Osteocyte (in vitro differentiated cells): ENCODE measurements at places on chromosomes 16 and 17. TPM values are rescaled to one million over a fixed set of nuclear protein-coding genes. Genes with fewer than 3 reads are reported as not detected.
A peak's percentile ranks its signal among the peaks of the same experiment; 100 is the strongest.

DNA sequence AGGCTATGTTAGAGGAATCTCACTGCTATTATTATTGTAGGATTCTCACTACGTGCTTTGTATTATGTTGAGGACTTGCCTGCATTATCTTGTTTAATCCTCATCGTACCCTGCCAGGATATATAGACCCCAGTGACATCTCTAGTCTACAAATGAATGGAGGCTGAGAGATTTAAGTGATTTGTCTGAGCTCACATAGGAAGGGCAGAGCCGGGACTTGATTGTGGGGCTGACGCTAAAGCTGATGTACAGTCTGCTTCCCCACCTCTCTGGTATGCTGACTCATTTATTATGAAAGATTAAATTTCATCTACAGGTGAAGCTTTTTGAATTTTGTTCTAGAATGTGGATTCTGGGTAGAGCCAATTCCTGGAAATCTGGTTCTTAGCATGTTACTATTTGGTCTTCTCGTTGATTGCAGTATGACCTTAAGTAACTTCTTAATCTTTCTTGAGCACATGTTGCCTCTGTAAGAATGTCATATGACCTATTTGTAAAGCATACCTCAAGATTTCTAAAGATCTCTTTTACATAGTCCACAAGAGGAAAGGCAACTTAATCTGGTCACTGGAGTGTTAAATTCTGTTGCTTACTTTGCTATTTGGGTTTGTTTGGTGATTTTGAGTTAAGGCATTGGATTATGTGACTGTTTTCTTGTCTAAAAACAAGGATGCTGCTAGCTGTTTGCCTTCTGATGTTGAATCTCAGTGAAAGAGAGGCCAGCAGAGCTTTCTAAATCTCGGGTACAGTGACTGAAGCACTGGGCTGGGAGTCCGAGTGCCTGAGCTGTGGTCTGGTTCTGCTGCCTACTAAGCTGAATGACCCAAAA lies 12.4 kb downstream of the METTL9 start:
- DNase-seq, result no peak

The UBALD1 gene
- total RNA-seq, result 33.6 and 38.4 TPM in 2 replicates

GRCh38 chr17:10739386-10739785 lies 9.6 kb upstream of the TMEM220 start:
- peak; percentile 19 for DNase-seq

The SLC5A11 gene
- not detected in 2 replicates for total RNA-seq

DNA sequence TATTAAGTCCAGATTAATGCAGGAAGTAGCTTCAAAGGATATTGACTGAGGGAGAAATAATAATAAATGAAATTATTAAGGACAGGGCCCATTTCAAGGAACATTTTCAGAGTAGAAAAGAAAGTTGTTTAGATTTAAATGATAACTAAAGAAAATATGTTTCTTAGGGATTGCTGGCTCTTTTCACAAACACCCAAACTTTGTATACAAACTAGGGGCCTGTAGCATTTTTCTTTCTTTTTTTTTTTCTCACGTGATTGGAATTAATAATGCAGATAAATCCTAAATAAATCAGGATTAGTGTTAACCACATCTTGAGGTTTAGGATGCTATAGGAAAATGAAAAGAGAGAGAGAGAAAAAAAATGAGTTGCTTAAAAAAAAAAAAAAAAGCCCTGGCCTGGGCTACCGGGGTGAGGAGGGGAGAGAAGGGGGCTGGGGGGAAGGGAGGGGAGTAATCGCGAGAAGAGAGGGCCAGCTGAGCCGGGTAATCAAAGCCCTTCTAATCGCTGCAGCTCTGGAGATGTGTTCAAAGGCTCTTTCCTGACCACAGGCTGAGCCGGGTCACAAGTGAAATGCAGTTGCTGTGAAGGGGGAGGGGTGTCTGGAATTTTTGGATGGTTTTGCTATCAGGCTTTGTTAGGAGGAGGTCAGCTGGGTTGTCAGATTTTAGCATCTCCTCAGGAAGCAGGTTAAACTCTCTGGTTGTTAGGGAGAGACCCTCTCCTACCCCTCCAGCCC lies 104.6 kb upstream of the ZFHX3 start:
- DNase-seq, result no peak

The ENO3 gene
- total RNA-seq, result 9.4 and 9.5 TPM in 2 replicates

The ESRP2 gene
- 0.16 and 0.24 TPM in 2 replicates for total RNA-seq

GRCh38 chr17:40314584-40314956 lies 5.6 kb downstream of the RARA start:
- peak; percentile 96 for DNase-seq

The SPN gene
- total RNA-seq, result not detected in 2 replicates

The FBXO39 gene
- not detected in 2 replicates for total RNA-seq
